Stimulated activated CD8-positive, alpha-beta memory T cell treated with anti-CD3 and anti-CD28 coated beads, Interleukin-15, amount 100 ng/mL, for 24 hours (primary cell): ENCODE measurements at places on chromosomes 7 and 10.

GRCh38 chr10:77111611-77112550, 525.7 kb downstream of the KCNMA1 start:
- DNase-seq, result no peak

- DNase-seq, result no peak
Observed at GRCh38 chr7:17598846-17599245, 300.4 kb downstream of the AHR start.

- DNase-seq, result no peak
Observed at GRCh38 chr7:21314954-21315353, 112.9 kb upstream of the SP4 start.

DNA sequence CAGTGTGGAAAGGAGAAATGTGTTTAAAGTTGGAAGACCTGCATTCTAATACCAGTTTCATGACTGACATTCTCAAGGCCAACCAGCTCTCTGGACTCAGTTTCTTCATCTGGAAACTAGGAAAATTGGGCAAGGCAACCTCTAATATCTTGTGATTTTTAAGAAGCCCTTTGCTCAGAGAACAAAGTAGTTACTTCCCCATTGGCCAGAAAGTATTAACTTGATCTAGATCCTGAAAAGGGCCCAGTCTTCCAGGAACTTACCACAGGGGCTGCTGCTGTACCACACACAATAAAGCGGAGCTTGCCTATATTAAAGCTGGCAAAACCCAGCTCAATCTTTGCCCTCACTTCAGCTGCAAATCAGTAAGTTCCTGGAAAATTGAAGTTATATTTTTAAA, 155.6 kb upstream of the ADO start:
- no peak for DNase-seq

- no peak for DNase-seq
Observed at GRCh38 chr10:120819366-120819765, 31.8 kb upstream of the WDR11 start.

- DNase-seq, result no peak
Observed at GRCh38 chr10:8225187-8225586, 170.7 kb downstream of the GATA3 start.

- DNase-seq, result no peak
Observed at GRCh38 chr7:4806983-4807597, 31.7 kb downstream of the AP5Z1 start.

- DNase-seq, result no peak
Observed at GRCh38 chr7:148964483-148965267, 63.6 kb downstream of the PDIA4 start.

- DNase-seq, result no peak
Observed at GRCh38 chr7:139702313-139702731, 75.5 kb downstream of the HIPK2 start.

- DNase-seq, result no peak
Observed at GRCh38 chr7:149130572-149131198, 4.6 kb upstream of the ZNF425 start.

DNA sequence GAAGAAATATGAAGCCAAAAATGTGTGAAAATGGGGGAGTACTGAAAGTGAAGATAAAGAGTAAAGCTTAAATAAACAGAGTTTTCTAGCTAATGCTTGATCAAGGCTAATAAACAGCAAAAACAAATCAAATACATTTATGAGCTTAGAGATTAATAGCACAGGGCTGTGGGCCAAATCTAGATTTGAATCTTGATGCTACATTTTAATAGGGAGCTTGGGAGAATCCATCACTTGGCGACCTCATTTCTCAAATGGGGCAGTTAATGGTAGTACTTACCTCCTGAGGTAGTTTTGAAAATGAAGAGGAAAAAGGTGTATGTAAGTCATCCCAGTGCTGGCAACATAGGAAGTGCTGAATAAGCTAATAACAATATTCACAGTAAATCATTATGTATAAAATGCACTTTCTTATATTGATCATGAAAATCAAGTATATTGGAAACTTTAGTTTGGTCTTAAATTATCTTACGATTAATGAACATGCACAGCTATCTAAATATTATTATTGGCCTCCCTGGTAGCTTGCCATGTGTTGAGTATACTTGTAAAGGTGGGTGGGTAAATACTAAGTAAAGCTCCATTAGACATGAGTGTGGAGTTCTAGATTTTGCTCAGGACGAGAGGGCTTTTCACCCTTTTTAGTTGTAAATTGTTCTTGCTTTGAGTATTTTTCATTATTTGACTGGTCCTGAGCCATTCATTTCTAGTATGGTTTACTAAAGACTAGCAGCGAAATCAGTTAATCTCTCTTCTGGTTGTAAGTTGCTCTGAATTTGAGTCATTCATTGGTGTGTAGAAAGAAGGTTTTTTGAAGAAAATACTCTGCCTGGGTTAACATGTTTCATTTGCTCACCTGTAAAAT, 5.1 kb downstream of the BICC1 start:
- DNase-seq, result no peak

GRCh38 chr10:79979976-79980687, 31.2 kb upstream of the SFTPD start:
- DNase-seq, result no peak

GRCh38 chr10:23157691-23158369, 34.3 kb upstream of the PTF1A start:
- DNase-seq, result no peak

GRCh38 chr10:1638889-1639419, 98.4 kb downstream of the ADARB2 start:
- no peak for DNase-seq

- DNase-seq, result no peak
Observed at GRCh38 chr10:49596836-49597235, 13.3 kb upstream of the SLC18A3 start.

GRCh38 chr10:48468866-48469511, 135.9 kb downstream of the ARHGAP22 start:
- DNase-seq, result no peak
